Calu3 (cell line): ENCODE measurements at places on chromosomes 2 and 18.

DNA sequence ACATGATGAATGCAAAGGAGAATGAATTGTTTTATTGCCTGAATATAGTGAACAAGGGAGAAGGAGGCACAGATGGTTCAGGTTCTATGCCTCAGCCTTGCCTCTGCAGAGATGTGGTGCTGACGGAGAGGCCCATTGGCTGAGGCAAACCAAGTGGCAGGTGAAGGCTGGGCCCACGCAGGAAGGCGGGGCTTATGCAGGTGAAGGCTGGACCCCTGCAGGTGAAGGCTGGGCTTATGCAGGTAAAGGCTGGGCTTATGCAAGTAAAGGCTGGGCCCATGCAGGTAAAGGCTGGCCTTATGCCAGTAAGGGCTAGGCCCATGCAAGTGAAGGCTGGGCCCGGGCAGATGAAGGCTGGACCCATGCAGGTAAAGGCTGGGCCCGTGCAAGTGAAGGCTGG is 414.7 kb downstream of the LRATD1 start:
- DNase-seq, result no peak

GRCh38 chr2:99421469-99421868 is 68.3 kb downstream of the REV1 start:
- DNase-seq, result no peak

DNA sequence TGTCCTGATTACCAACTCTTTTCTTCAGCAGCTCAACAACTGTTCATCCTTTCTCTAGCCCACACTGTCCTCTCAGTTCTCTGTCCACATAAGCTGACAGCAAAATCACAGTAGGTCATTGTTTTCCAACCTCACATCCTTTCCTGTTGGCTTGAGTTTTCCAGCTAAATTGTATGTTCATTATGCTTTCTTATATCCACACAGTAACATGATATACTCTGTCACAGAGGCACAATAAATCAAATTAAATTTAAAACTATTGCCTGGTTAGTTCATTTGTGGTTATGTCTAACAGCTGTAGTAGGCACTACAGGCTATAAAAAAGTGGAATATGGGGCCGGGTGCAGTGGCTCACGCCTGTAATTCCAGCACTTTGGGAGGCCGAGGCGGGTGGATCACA is 179.9 kb downstream of the ETAA1 start:
- DNase-seq, result no peak

GRCh38 chr2:195508139-195508455 is 148.9 kb upstream of the SLC39A10 start:
- no peak for DNase-seq

GRCh38 chr2:241947401-241947800 is 77.9 kb downstream of the RTP5 start:
- DNase-seq, result no peak
